ENCODE measurements at places on chromosomes 2 and 18.

DNA sequence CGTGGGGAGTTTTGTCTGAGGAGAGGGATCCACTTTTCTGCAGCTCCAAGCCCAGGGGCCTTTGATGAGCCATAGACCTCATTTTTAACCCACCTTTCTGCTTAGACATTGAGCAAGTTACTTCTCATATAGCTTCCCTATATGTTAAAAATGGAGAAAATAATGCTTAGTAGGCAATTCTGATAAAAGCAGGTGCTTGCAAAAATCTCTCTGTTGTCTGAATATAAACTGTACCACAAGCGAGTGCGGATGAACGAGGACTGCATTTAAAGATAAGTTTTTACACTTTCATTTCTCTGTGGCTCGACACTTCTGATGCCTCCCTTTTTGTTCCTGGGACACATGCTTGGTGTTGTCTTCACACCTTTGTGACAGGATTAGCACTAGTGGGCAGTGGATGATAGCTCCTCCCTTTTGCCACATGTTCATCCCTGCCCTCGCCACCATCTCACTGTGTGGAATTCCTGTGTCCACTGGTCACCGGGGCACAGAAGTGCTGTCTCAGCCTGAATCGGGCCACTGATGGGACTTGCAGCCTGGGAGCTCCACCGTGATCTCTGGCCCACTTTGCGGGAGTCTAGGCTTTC is 1.6 kb downstream of the TYMS start:
- DNase-seq: no peak

- no peak for DNase-seq
These were observed 19.0 kb upstream of the COBLL1 start for GRCh38 chr2:164860694-164861042.

- DNase-seq: no peak
These were observed 35.6 kb upstream of the SYT4 start for GRCh38 chr18:43312891-43313290.

- DNase-seq: no peak
These were observed 104.7 kb upstream of the NABP1 start for GRCh38 chr2:191573216-191573615.

GRCh38 chr18:45656194-45656770 is 41.0 kb downstream of the SLC14A2 start:
- DNase-seq: no peak

All from GF-D8 (cell line).